ENCODE measurements at places on chromosomes 13 and 19. TPM values are rescaled to one million over a fixed set of nuclear protein-coding genes. Genes with fewer than 3 reads are reported as not detected.

GRCh38 chr19:7986321-7987113 is 18.9 kb downstream of the ELAVL1 start:
- H3K4me1 ChIP-seq, result no peaks in the 10 kb centered on the region
- H3K27ac ChIP-seq, result no peak overlapping the region
- no peak overlapping the region for H3K4me3 ChIP-seq
- no peak for DNase-seq

GRCh38 chr19:38142176-38143035 is 81.6 kb downstream of the DPF1 start:
- H3K27me3 ChIP-seq, result no peaks in the 10 kb centered on the region
- peak; percentile 83 for DNase-seq
- H3K4me1 ChIP-seq, result no peaks in the 10 kb centered on the region
- H3K4me3 ChIP-seq, result no peak overlapping the region

DNA sequence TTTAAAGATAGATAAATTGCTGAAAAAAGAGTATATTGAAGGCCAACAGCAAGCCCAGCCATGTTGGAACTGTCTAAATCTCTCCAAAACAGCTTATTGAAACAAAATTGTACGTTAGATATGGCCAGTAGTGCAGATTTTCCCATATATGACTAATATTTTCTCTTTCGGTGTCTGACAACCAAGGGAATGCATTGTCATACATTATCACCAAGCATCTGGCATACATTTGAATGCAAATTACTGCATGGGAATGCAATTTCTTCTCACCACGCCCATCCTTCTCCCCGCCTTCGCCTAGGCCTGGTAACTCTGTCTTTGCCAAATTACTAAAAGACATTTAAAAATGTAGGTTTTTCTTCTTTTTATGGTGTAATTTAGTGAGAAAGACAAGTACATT is 32.5 kb upstream of the IRS2 start:
- no peaks in the 10 kb centered on the region for H3K36me3 ChIP-seq
- no peak overlapping the region for H3K4me3 ChIP-seq
- no peaks in the 10 kb centered on the region for H3K27me3 ChIP-seq
- H3K4me1 ChIP-seq, result no peaks in the 10 kb centered on the region
- H3K27ac ChIP-seq, result no peak overlapping the region
- DNase-seq, result no peak

CTXN1 gene
- total RNA-seq, result 34.3 TPM

DNA sequence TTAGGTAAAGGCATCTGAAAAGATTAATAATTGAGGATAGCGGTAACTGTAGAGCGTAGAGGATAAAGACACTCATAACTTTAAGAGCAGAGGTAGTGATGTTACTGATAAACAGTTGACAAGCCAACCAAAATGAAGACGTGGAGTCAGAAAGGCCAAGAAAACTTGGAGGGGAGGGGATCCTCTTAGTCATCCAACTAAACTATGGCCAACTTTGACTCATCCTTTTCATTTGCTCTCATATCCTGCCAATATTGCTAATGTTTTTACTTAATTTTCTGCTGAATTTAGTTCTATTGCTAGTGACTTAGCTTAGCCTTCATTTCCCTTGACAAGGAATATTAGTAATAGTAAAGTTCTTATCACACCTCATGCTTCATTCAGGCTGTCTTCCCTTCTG is 13.4 kb downstream of the ITGBL1 start:
- H3K27ac ChIP-seq, result no peak overlapping the region
- H3K4me1 ChIP-seq, result peaks cover 9% of the 10 kb centered on the region
- no peaks in the 10 kb centered on the region for H3K27me3 ChIP-seq
- no peak for DNase-seq

FBXW9 gene
- total RNA-seq, result 4.0 TPM

TMEM238 gene
- total RNA-seq, result 0.15 TPM

DNA sequence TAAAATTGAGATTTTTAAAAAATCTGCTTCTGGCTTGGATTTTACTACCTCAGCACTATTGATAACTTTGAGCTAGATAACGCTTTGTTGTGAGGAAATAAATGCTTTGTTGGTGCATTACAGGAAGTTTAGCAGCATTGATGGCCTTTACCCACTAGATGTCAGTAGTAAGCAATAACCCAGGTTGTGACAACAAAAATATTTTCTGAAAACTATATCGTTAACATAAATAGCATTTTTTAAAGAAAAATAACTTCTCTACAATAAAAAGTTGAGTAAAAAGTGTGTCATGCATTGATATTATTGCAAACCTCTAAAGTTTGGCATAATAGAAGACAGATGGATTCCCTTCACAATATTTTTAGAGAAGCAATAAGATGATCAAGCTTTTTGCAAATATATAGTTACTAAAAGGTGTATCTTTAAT is 1246.5 kb downstream of the UQCRFS1 start:
- no peaks in the 10 kb centered on the region for H3K27me3 ChIP-seq
- no peak overlapping the region for H3K27ac ChIP-seq
- no peaks in the 10 kb centered on the region for H3K36me3 ChIP-seq
- peaks cover 9% of the 10 kb centered on the region for H3K4me1 ChIP-seq
- peak; percentile 19 for DNase-seq

DNA sequence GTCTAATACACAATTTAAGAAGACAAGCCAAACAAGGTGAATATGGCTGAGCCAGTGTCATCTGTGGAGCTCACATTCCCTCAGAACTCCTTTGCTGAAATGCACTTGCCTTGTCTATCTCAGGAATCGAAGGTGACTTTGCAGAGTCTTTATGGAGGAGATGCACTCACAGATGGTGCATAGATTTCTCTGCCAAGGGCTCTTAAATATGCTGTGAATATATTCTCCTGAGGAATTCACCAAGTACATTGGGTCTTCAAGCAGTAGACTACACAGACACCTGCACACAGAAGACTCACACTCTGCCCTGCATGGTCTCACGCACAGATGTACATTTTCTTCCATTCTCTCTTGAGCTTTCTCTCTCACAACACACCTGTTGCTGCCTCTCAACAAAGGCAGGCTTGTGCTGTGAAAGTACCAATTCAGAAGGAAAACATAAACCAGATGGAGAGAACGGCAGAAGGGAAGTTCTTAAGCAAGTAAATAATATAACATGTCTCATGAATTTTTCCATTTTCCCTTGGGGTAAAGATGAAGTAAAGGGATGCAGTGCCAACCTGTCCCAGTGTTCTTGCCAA is 174.7 kb downstream of the DLEU7 start:
- no peaks in the 10 kb centered on the region for H3K27me3 ChIP-seq
- H3K4me3 ChIP-seq, result no peak overlapping the region
- no peaks in the 10 kb centered on the region for H3K36me3 ChIP-seq
- no peak for DNase-seq
- no peaks in the 10 kb centered on the region for H3K4me1 ChIP-seq

- no peaks in the 10 kb centered on the region for H3K4me1 ChIP-seq
- no peak overlapping the region for H3K4me3 ChIP-seq
- H3K36me3 ChIP-seq, result no peaks in the 10 kb centered on the region
- no peaks in the 10 kb centered on the region for H3K27me3 ChIP-seq
These were observed 1078.9 kb downstream of the SLITRK1 start for GRCh38 chr13:82803341-82803740.

TYK2 gene
- total RNA-seq, result 20.7 TPM

DNA sequence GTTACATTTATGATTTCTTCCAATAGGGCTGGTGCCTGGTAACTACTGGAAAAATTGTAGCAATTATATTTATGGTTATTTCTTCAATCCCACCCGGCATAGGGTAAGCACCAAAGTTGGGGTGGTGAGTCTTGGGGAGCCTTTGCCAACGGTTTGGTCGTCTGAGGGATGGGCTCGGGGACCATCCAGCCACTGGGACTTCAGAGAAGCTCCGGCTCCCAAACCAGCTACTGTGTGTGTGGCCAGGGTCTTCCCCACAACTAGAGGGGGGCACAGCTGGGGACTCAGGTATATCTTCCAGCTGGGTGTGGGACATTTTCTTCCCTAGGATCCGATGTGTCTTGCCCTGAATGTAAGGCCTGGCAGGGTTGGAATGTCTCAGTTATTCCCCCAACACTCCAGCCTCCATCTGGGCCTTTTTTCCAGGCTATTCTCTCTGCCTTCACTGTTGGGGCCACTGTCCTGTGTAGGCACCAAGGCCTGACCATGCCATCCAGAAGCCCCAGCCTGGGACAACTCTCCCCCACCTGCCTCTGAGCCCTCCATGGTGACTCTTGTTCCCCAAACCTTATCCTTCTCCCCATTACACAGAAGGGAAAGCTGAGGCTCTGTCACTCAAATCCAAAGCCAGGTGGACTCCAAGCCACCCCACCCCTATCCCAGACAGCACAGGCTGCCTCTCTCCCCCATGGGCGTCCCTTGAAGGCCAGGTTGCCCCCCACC is 1.1 kb upstream of the IFI30 start:
- H3K27ac ChIP-seq, result no peak overlapping the region
- peaks cover 30% of the 10 kb centered on the region for H3K27me3 ChIP-seq
- DNase-seq, result no peak
- H3K4me3 ChIP-seq, result no peak overlapping the region
- no peaks in the 10 kb centered on the region for H3K4me1 ChIP-seq

- H3K36me3 ChIP-seq, result no peaks in the 10 kb centered on the region
- H3K4me3 ChIP-seq, result no peak overlapping the region
- no peak overlapping the region for H3K27ac ChIP-seq
- DNase-seq, result no peak
- no peaks in the 10 kb centered on the region for H3K27me3 ChIP-seq
These were observed 5.7 kb downstream of the PTPRS start for GRCh38 chr19:5334824-5335500.

NKG7 gene
- not detected for total RNA-seq

- peak; percentile 16 for DNase-seq
- H3K27ac ChIP-seq, result no peak overlapping the region
- H3K4me1 ChIP-seq, result peaks cover 7% of the 10 kb centered on the region
- H3K27me3 ChIP-seq, result no peaks in the 10 kb centered on the region
- H3K4me3 ChIP-seq, result no peak overlapping the region
These were observed 30.4 kb downstream of the ZNF536 start for GRCh38 chr19:30402436-30403202.

PPAN gene
- total RNA-seq, result 23.3 TPM

DNA sequence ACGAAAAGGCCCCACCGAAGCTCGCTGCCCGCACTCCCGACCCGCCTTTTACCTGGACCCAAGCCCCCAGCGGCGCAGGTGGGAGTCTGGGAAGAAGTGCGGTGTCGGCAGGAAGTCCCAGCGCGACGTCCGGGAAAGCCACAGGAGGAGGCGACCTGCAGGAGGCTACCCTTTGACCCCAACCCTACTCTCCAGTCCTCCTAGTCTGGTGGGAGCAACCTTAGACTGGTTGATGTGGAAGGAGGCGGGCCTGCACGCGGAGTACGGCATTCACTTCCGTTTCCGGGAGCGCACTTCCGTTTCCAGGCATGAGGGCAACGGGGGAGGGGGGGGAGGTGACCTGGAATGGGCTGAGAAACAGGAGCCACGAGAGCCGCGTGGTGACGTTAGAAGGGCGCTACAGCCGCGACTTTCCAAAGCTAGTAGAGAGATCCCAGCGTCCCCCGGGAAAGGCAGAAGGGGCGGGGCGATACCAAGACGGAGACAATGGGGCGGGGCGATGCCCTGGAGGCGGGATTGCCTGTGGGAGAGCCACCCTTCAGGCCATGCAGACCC is 28.5 kb downstream of the ZNF266 start:
- no peak for DNase-seq
- no peak overlapping the region for H3K27ac ChIP-seq
- H3K4me1 ChIP-seq, result no peaks in the 10 kb centered on the region
- peaks cover under 1% of the 10 kb centered on the region for H3K36me3 ChIP-seq
- no peak overlapping the region for H3K4me3 ChIP-seq

DNA sequence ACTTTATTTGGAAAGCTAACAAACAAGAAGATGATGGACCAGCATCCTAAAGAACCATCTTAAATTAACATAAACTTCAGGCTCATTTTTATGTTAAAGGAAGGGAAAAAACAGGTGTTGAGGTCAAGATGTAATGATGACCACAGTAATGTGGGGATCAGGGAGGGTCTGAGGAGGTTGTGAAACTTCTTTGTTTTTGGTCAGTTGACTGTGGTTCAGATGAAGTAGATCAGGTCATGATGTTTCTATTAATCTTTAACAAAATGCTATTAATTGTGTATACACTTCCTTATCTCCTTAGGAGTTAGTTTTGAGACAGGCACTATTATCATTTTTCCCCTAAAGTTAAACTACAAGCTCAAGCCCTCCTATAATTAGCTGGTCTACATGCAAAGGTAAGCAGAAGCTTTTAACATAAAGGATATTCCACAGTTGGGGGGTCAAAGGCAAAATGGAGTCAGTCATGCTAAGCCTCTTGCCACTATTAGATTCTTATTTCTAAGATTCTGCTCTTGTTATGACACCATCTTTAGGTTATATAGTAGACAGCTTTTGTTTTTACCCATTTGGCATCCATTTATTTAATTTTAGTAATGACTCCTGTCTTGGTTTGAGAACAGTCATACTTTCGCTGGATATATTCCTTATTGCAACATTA is 800.1 kb upstream of the PCDH9 start:
- H3K27ac ChIP-seq, result no peak overlapping the region
- H3K27me3 ChIP-seq, result no peaks in the 10 kb centered on the region
- no peak overlapping the region for H3K4me3 ChIP-seq

S1PR2 gene
- 18.8 TPM for total RNA-seq

ZFP14 gene
- total RNA-seq, result 25.1 TPM

JAK3 gene
- 3.9 TPM for total RNA-seq

DNA sequence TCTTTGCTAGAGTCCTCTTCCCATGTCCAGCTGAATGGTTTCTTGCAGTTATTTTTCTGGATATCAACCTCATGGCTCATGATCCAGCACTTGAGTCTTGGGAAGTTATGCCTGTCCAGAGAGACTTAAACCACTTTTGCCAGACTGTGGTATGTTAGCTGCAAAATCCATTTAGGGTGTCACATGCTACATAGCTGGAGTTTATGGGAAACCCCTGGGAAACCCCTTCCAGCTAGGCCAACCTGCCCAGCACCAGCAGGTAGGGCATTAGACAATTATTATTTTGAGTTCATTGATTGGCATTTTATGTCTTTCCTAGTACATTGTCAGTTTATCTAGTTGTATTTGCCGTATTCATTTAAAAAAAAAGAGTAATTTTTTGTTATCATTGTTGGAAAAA is 797.8 kb downstream of the EFNB2 start:
- H3K27ac ChIP-seq, result no peak overlapping the region
- H3K36me3 ChIP-seq, result no peaks in the 10 kb centered on the region
- H3K4me1 ChIP-seq, result no peaks in the 10 kb centered on the region
- H3K27me3 ChIP-seq, result no peaks in the 10 kb centered on the region

- H3K27ac ChIP-seq, result no peak overlapping the region
- H3K4me1 ChIP-seq, result peaks cover 9% of the 10 kb centered on the region
- H3K36me3 ChIP-seq, result no peaks in the 10 kb centered on the region
- no peak overlapping the region for H3K4me3 ChIP-seq
- no peaks in the 10 kb centered on the region for H3K27me3 ChIP-seq
These were observed 403.7 kb downstream of the MYO16 start for GRCh38 chr13:109033090-109033489.

LILRA6 gene
- total RNA-seq, result not detected

Measured in neural progenitor cell (in vitro differentiated cells).